Mammary epithelial cell (primary cell): ENCODE measurements at places on chromosomes 6 and 20.

DNA sequence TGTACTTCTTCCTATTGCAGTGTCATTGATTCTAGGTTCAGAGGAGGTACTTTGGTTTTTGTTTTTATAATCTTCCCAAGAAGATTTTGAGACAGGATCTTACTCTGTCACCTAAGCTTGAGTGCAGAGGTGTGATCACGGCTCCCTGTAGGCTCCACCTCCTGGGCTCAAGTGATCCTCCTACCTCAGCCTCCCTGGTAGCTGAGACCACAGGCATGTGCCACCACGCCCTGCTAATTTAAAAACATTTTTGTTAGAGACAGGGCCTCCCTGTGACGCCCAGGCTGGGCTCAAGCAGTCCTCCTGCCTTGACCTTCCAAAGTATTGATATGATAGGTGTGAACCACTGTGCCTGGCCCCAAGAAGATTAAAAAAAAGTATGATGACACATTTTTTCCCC is 3.4 kb upstream of the SLC17A5 start:
- DNase-seq: no peak

GRCh38 chr6:89941031-89941762 is 46.9 kb downstream of the GJA10 start:
- no peak for DNase-seq

- no peak for DNase-seq
Observed at GRCh38 chr6:14216946-14217684, 99.5 kb downstream of the CD83 start.

DNA sequence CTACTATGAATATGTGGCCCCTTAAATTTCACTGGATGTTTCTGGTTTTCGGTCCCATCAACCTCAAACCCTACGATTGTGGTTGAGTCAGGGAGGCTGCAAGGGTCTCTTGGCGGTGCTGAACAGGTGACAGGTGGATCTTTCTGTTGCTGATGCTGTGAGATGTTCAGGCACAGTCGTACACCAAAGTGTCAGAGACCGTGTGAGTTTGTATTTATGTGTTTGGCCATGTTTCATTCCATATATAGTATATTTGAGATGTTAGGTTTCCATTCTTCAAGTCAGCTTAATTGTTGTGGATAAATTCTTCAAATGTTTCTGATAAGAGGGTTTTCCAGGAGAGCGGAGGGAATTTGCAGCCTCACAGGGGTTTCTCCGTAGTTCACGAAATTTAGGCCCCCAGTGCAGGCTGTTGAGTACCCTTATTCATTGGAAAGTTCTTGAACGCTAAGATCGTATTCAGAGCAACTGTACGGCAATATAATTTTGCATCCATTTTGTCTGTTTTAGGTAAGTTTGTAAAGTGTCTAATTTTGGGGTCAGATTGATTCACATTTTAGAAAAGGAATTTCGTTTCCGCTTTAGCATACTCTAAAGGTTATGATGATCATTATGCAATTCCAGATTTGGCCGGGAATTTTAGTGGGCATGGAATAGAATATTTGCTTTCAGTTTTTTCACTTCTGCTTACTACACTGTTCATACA is 1.2 kb downstream of the TAB2 start:
- peak; percentile 25 for DNase-seq
